ENCODE measurements at places on chromosomes 5 and 9.

DNA sequence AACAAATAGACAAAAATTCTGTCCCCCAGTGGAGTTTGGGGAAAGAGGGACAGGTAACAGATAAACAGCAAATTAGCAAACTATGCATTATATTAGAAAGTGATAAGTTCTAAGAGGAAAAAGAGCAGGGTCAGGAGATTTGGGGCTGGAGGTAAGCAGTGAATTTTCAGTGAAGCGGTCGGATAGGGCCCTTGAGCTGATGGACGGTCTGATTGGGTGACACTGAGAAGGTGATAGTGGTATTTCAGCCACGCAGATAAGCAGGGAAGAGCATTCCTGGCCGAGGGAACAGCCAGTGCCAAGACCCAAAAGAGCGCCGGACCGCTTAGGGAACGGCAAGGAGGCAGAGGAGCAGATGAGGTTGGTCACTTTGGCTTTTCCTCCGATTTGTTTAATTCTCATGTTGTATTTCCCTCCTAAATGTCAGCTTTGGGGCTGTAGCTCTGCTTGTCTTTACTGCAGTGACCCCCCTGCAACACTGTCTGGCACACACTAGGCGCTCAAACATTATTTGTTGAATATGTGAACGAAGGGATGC is 1.1 kb upstream of the PTPN3 start:
- no peak for DNase-seq

DNA sequence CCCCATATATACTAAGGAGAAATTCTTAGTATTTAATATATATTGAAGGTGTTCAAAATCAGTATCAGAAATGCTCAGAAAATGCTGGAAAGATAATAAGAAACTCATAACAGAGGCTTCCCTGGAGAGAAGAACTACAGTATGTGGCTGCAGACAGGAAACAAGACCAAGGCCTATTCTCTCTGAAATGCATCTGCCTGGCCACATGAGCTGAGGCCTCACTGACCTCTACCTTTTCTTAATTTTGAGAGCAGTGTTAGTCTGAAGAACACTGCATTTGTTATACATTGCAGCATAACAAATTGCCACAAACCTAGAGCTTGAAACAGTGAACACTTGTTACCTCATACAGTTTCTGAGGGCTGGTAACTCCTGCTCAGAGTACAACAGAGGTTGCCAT is 133.4 kb upstream of the SPEF2 start:
- no peak for DNase-seq

DNA sequence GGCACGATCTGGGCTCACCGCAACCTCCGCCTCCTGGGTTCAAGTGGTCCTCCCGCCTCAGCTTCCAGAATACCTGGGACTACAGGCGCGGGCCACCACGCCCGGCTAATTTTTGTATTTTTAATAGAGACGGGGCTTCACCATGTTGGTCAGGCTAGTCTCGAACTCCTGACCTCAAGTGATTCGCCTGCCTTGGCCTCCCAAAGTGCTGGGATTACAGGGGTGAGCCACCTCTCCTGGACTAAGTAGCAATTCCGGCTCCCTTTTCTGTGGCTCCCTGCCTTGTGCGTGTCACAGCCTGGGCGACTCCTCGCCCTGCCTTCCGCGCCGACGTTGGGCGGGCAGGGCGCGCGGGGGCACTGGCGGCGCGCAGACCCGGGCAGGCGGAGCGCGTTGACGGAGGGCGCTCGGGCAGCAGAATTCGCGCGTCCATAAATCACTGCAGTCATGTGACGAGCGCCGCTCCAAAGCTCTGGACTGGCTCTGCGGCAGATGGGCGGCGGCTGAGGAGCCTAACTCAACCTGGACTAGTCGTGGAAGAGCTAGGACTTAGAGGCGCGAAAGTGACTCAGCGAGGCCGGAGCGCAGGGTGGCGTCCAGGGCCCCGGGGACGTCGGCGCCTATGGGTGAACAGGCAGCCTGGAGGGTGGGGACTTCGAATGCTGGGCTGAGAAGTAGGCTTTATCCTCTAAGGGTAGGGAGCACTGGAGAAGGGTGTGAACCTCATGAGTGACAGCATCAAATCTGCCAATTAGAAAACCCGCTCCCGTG is 1.4 kb upstream of the CIZ1 start:
- no peak for DNase-seq

DNA sequence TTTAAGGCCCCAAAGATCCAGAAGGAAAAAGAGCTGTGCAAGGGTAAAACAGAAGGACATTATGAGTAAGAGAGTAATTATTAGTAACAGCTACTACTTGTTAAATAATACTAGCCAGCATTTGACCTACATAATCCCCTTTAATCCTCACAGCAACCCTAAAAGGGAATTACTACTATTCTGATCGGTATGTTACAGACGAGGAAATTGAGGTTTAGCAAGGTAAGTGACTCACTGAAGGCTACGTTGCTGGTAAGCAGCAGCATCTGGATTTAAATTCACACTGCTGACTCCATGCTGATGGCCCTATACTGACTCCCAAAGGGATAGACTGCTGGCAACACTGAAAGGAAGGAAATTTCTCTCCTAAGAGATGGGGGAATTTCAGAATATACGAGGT is 3.7 kb upstream of the FSD1L start:
- no peak for DNase-seq

- DNase-seq, result no peak
Observed at GRCh38 chr5:3590967-3591900, 4.4 kb upstream of the IRX1 start.

DNA sequence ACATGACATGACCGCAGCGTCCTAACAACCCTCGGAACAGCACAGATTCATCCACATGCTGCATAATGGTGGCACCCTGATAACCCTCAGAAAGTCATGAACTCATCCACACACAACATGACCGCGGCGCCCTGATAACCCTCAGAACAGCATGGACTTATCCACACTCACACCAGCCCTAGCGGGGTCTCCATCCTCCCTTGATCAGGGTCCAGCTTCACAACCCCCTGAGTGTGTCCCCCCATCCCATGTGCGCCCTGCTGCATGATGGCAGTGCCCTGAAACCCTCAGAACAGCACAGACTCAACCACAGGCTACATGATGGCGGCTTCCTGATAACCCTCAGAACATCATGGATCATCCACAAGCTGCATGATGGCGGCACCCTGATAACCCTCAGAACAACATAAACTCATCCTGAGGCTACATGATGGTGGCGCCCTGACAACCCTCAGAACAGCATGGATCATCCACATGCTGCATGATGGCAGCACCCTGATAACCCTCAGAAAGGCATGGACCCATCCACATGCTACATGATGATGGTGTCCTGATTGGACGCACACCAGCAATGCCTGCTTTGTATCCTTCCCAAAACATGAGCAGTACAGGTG is 28.3 kb downstream of the SLC6A3 start:
- no peak for DNase-seq

DNA sequence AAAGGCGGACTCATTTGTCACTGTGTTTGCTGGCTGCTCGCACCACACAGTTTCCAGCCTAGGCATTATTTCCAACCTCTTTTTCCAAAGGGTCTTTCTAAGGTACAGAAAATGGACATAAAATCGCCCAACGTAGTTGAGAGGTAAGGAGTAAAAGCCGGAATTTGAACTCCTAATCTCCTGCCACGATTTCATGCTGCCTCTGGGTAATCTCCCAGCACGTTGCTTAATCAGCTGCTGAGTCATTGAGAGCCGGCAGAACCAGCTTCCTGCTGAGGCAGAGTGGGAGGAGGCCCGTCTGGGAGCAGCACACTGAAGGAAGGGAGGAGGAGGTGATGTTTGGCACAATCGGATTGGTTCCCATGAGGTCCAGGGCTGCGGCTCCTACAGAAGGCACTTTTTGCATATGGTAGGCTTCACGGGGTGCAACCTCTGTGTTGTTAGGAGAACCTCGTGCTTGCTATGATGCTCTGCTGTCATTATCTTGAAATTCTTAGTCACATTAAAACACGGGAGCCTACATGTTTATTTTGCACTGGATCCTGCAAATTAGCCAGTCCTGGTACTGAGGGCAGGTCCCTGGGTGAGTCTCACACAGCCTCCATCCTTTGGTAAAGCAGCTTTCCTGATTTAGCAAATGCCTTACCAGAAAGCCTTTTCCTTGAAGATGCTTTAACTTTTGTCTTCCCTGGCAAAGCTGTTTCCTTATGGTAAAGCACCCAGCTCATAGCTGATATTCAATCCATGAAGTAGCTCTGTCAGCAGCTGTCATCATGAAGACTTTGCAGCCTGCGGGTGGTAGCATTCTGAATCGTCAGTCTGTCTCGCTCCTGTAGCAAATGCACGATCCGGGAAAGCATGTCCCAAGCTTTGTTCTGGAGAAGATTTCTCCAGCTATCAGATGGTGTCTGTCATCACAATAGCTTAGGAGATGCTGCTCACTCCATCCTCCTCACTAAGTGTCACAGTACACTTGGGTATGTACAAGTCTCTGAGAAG is 191.6 kb upstream of the MSX2 start:
- no peak for DNase-seq

GRCh38 chr5:94314460-94315131 is 303.8 kb downstream of the KIAA0825 start:
- DNase-seq, result no peak

GRCh38 chr5:132283423-132284043 is 10.7 kb upstream of the SLC22A4 start:
- DNase-seq, result no peak

- no peak for DNase-seq
Observed at GRCh38 chr9:110049699-110050450, 158.1 kb downstream of the C9orf152 start.

All from NCI-H2081 treated with DMSO at 0.1 percent for 48 hours (cell line).